ENCODE measurements at places on chromosomes 5 and 9.

- DNase-seq, result no peak
These were observed 165.6 kb upstream of the CCDC152 start for GRCh38 chr5:42591015-42591414.

DNA sequence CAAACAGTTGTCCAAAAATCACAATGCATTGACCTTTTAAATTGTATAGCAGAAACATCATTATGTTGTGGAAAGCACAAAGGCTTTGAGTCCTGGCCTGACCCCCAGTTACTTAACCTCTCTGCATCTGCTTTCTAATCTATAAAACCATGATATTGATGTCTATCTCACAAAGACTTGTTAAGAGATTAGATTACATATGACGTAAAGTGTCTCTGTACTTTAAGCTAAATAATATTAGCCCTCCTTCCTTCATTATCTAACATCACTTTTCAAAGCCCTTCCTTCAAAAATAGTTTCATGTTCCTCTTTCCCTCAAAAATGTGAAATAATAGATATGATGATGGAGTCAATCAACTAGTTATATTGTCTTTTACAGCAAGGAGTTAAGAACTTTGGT is 3.4 kb downstream of the ADAMTS6 start:
- DNase-seq, result no peak

DNA sequence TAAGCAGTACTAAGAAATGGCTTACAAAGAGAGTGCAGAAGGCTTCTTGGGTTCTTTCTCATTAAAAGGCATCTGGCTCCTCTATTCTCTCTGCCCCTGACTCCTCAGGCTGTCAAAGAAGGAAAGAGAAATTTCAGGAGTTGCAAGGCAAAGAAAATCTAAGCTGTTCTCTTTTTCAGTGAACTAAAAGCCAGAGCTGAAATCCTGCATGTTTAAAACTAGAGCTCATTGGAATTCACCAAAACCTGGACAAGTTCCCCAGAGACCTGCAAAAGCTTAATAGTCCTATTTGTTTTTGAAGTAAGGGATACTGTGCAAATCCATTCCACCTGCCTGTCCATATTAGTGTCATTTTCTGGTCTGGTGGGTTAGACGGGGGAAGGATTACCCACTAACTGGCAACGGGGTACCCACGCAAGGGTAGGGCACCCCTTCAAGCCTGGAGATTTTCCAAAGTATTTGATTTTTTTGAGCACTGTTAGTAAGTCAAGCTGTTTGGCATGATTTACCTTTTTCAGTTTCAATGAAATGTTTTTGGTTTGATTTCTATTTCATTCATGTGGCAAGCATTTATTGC is 179.3 kb downstream of the FSTL4 start:
- DNase-seq, result no peak

DNA sequence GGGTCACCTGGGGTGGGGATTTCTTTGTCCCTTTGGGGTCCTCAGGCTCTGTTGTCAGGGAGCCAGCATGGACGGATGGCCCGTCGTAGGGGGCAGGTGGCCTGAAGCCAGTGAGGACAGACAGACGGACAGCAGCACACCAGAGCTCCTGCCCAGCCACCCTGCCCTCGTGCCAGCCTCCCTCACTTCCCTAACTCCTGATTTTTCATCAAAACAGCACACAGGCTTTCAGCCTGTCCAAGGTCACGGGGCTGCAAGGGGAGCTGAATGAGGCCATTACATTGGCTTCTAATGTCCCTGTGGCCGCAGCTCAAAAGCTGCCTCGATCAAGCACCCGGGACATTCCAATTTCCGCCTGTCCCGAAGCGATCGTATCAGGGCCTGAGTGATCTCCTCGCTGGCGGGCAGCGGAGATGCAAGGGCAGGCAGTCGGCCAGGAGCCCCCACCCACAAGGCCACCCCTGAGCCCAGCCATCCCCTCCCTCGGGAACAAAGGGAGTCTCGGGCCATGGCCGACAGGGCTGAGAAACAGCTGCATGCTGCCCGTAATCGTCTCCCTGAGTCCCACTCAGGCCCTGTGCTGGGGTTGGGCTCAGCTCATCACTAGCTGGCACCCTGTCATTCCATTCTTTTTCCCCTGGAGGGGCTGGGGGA is 50.5 kb upstream of the RNU6ATAC start:
- DNase-seq, result no peak

- DNase-seq, result peak; percentile 56
These were observed 10.4 kb downstream of the UIMC1 start for GRCh38 chr5:176995896-176996767.

DNA sequence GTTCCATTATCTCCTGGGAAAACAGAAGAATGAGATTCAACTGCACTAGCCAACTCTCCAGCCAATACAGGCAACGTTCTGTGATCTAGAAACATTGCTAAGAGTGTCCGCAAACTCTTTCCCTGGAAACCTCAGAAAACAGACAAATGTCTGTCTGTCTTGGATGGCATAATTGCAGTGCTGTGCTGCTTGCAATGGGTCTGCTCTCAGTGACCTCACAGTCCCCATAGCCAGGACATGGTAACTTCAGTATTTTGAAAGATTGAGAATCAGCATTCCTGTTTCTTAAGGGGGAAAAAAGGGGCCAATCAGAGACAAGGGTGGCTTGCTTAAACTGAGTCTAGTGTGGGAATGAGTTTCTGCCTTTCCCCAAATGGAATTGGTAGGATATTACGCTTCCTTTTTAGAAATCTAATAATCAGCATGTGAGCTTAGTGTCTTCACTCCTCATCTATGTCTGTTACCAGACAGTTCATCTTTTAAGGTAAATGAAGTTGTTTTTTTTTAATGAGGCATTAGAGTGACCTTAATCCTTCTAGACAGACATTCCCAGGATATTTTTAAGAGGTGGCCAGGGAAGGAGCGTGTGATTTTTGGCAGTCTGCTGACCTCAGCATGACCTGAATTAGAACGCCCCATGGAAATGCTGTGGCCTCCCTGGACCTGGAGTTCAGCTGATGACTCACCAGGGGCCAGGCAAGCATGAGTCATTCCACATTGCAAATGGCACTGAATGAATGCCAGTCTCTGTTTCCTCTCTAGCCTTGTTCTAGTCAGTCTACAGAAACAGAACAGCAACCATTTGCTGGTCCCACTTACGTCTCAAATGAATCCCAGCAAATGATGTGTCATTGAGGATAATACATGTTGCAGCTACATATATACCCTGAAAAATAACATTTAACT is 210.2 kb upstream of the ACTBL2 start:
- peak; percentile 98 for DNase-seq

GRCh38 chr9:120876842-120877240 is at the start of gene PHF19:
TSS of gene PHF19 (minus strand) at chr9:120877188. CDS start at chr9:120874741, 2,447 bp downstream.
- peak; percentile 49 for DNase-seq

DNA sequence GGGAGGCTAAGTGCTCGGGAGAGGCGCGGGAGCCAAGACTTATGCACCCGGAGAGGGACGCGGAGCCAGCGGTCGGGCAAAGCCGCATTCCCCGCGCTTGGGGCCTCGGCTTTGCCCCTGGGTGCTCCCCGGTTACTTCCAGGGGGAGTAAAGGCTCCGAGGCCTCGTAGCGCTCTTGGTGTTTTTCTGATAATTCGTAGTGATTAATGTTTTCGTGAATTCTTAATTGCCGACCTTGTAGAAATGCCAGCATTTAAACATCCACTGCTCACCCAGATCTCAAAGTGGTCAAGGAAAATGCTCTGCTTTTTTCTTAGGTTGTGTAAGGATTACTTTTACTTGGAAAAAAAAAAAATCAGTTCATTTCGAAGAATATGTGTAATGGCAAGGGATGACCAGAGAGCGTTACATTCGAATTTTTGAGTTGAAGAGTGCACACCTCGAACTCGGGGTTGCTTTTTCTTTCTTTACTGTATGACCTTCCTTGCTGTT is 654 bp upstream of the TUT7 start:
- DNase-seq, result no peak
